ENCODE measurements at places on chromosomes 12 and 14.

DNA sequence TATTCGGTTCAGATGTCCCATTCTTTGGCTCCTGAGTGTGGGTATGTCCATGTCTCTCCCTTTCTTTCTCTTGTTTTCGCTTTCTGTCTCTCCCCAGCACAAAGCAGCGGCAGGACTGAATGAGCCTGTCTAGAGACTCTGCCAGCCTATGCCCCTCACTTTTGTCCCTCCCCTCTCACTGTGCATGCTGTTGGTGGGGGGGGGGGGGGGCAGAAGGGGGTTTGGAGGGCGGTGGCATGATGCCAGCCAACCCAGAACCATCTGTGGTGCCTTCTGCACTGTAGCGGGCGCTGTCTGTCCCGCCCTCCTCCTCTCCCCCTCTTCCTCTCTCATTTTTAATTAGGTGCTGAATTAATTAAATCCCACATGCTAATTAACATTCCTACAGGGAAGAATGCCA lies 17.7 kb downstream of the NGDN start:
- no peak for DNase-seq

GRCh38 chr12:104935886-104936285 lies 22.2 kb downstream of the SLC41A2 start:
- no peak for DNase-seq

DNA sequence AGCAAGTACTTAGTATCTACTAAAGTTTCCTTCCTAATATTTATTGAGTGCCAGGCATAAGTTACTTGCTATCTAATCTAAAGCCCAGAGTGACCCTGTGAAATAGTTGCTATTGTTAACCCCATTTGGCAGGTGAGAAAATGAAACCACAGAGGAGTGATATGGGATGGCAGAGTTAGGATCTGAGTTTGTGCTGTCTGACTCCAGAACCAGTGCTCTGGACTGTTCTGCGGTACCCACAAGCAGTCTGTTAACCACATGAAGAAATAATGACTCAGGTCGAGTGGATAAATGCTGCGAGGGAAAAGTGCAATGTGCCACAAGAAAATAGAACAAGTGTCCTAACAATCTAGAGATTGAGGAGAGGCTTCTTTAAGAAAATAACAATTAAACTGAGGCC lies 60.7 kb upstream of the GZMB start:
- no peak for DNase-seq

DNA sequence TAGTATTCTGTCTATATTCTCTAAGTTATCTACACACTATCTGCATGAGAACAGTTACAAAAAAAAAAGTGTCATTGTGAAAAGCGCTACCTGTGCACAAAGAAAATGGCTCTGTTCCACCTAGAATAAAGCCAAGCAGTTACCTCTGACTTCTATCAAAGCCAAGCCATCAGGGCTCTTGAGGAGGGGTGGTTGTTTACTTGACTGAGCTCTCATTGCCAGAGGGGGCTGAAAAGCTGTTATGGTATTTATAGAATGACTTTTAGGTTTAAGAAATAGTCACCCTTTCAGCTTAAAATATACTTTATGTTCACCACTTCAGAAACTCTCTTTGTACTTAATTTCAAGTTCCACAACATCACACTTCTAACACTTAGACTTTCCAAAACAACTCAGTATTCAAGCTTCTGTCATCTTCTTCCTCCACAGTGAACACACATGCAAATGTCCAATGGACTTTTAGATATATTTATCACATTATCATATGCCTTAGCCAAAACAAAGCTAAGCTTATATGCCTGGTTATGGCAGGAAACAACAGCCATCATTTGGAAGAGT lies 7.5 kb downstream of the ITPR2 start:
- no peak for DNase-seq

DNA sequence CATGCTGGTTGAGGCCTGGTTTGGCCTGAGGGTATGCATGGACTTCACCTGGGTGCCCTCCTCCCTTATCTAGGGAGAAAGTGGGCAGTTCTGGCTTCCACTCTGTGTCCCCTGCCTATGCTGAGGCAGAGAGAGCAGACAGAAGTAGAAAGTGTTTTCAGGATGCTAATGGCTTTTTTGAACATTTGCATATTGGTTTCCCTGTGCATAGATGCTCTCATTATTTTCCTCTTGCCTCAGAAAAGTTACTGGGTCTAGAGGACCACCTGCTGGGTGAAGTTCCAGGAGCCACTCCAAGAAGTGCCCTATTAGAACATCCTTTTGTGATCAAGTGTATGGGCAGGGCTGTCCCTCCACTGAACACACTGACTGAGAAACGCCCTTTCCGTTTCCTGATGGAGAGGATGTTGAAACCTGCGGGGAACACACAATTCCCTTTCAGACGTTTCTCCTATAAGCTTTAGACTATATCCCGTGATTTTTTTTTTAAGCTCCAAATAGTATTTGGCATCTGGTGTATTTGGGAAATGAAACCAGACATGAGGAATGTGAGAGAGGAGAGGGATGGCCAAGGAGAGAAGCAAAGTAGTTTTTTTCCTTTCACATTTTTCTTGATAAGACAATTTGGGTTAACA lies 66.6 kb downstream of the DAAM1 start:
- DNase-seq, result no peak

DNA sequence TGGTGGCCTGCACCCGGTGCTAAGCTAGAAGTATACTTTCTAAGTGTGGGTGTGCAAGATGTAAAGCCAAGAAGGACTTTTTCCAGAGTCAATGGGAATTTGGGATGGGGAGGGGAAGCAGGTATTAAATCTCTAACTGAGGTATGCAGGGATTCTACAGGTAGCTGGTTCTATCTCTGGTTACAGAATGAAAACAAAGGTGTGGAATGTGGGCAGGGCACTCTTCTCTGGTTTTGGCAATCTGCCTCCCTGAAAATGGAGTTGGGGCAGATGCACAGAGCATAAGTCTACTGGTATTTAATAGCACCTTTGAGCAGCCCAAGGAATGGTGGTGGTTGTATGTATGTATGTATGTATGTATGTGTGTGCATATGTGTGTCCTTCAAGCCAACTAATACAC lies 66.7 kb upstream of the PPP1R12A start:
- no peak for DNase-seq

DNA sequence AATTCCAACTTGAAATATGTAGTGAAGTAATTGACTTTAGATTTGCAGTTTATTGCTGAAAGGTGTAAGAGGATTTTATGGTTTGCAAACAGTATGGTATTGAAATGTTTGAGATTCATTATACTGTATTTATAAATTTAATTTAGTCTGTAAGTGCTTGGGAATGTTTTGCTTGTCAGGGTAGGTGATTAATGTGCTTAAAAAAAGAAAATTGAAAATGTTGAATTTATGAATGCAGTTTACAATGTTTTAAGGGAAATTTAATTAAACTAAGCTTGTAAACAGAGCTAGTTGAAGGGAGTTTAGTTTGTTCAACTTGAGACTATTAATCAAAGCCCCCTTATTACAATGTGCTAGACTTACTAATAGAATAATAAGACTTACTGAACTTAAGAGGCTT lies 18.0 kb upstream of the CRY1 start:
- no peak for DNase-seq

GRCh38 chr12:110941391-110941790 lies 21.0 kb upstream of the MYL2 start:
- DNase-seq, result no peak

DNA sequence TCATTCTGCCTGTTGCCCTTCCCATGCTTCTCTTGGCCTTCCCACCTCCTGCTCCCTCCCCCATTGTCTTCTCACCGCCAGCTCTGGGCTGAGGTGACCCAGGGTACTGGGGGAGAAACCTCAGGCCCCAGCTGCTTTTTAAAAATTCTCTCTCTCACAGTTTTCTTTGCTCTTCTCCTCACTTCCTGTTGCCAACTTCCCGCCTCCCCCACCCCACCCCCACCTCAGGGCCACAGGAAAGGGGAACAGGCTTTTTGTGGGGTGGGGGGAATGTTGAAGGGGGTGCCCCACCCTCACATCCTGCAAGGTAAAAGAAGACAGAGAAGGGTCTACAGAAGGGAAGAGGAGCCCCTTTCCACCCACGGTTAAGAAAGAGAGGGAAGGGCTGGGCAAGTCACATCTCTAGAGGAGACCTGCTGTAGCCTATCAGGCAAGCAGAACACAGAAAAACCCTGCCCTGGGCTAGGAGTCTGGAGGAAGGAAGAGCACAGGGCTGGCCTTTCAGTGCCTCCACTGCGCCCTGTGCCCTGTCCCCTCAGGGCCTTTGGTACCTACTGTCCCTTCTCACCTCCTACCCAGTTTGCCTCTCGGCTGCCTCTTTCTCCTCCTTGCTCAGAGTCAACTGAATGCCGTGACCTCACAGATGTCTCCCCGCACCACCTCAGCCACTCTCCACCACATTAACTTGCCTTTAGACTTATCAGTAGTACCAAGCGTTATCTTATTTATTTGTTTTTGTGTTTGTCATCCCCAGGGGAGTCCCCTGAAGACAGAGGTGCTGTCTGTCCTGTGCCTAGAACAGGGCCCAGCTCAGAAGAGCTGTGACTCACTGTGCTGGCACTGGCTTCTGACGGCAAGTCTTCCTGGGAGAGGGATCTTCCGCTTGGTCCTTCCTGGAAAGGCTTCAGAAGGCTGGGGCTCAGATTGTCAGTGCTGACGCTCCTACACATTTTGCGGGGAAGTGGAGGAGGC lies 1.7 kb downstream of the ARHGAP9 start:
- DNase-seq, result no peak

- DNase-seq, result no peak
These were observed 10.2 kb downstream of the PLEKHA5 start for GRCh38 chr12:19139615-19140194.

- no peak for DNase-seq
These were observed 27.8 kb upstream of the BDKRB2 start for GRCh38 chr14:96176811-96177211.

GRCh38 chr12:6692888-6693287 lies 3.7 kb upstream of the ZNF384 start:
- no peak for DNase-seq

DNA sequence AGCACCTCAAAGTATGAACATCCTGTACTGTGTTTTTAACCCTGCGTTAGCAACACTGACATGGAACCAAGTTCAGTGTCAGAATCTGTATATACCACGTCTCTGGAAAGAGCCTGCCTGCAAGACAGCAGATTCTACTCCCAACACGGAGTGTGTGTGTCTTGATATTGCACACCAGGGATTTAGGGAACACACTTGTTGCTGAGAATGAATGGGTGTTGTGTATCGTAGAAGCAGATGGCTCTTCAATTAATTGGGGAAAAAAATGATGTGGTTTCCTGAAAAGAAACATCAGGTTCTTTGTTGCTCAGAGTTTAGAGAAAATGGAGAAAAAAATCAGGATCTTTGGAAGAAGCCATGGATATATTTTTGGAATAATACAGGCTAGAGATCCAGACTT lies 170.8 kb downstream of the EGLN3 start:
- no peak for DNase-seq

- no peak for DNase-seq
These were observed 233.0 kb upstream of the PLEKHG7 start for GRCh38 chr12:92469837-92470236.

GRCh38 chr12:42761086-42761485 lies 171.5 kb upstream of the PRICKLE1 start:
- no peak for DNase-seq

DNA sequence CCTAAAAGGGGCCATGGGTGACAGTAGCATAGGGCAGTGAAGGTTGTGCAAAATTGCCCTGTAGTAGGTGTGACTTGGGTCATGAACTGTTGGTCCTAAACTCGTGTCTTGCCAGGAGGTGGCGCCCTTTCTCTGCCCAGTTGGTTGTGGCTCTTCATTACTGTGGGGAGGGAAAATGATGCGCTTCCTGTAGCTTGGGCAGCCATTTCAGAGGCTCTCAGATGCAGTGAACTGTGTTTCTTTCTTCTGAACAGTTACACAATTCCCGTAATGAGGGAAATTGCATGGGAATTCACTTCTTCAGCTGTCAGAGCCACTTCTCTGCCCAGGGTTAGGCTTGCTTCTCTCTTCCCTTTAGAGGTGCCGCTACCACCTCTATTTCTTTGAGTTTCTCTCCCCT lies 148.1 kb upstream of the NRXN3 start:
- DNase-seq, result peak; percentile 79

- DNase-seq, result no peak
These were observed 249.6 kb downstream of the CCDC59 start for GRCh38 chr12:82108615-82109014.

All from nephron progenitor cell (in vitro differentiated cells).